ENCODE measurements at places on chromosomes 4 and X. TPM values are rescaled to one million over a fixed set of nuclear protein-coding genes. Genes with fewer than 3 reads are reported as not detected.

DNA sequence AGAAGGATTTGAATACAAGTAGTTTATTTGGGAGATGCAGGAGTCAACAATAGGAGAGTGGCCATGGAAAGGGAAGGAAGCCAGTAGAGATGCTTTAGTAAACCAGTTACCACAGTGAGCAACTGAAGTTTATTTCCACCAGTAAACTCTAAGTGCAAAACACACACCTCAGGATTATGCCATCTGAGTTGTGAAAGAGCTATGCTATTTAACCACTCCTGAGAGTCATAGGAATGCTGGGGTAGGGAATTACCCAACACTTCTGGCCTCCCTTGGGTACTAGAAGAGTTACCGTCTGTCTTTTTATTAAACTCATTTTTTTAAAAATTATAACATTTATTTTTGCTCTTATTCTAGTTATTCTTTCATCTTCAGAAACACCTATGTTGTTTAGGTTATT, 834.6 kb upstream of the AMOT start:
- H3K4me3 ChIP-seq = no peak overlapping the region
- no peaks in the 10 kb centered on the region for H3K36me3 ChIP-seq
- H3K4me1 ChIP-seq = no peaks in the 10 kb centered on the region
- DNase-seq = no peak
- H3K27me3 ChIP-seq = no peaks in the 10 kb centered on the region

GRCh38 chr4:44448521-44449461, at the start of gene KCTD8:
KCTD8 (minus strand) TSS chr4:44448809.
- DNase-seq = no peak
- H3K36me3 ChIP-seq = no peaks in the 10 kb centered on the region
- no peaks in the 10 kb centered on the region for H3K4me1 ChIP-seq
- no peak within 1 kb of the TSS for H3K27ac ChIP-seq
- peak within 1 kb of the TSS; percentile 30 for H3K4me3 ChIP-seq
- peaks cover 6% of the 10 kb centered on the region for H3K27me3 ChIP-seq

DNA sequence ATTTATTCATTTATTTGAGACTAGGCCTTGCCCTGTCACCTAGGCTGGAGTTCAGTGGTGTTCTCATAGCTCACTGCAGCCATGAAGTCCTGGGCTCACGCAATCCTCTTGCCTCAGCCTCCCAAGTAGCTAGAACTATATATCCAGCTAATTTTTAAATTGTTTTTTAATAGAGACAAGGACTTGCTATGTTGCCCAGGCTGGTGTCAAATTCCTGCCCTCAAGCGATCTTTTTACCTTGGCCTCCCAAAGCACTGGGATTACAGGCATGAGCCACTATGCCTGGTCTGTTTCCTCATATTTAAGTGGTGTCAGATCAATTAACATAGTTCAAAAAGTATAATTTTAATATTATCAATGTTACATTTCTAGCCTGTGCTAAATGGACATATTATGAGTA, 68.5 kb downstream of the AFF1 start:
- H3K27ac ChIP-seq = no peak overlapping the region
- no peak overlapping the region for H3K4me3 ChIP-seq
- H3K4me1 ChIP-seq = peaks cover 3% of the 10 kb centered on the region
- H3K27me3 ChIP-seq = no peaks in the 10 kb centered on the region
- no peak for DNase-seq

- no peak for DNase-seq
- no peaks in the 10 kb centered on the region for H3K4me1 ChIP-seq
- H3K27ac ChIP-seq = no peak overlapping the region
- no peak overlapping the region for H3K4me3 ChIP-seq
- no peaks in the 10 kb centered on the region for H3K36me3 ChIP-seq
- no peaks in the 10 kb centered on the region for H3K27me3 ChIP-seq
These were observed 154.9 kb upstream of the EPHA5 start for GRCh38 chr4:65825116-65825753.

- H3K36me3 ChIP-seq = peaks cover 15% of the 10 kb centered on the region
- H3K27ac ChIP-seq = no peak overlapping the region
- H3K4me3 ChIP-seq = no peak overlapping the region
- no peak for DNase-seq
These were observed 44.0 kb upstream of the ZCCHC12 start for GRCh38 chrX:118779581-118779980.

- H3K27me3 ChIP-seq = no peaks in the 10 kb centered on the region
- no peak overlapping the region for H3K27ac ChIP-seq
- no peaks in the 10 kb centered on the region for H3K4me1 ChIP-seq
- no peak overlapping the region for H3K4me3 ChIP-seq
- DNase-seq = no peak
- no peaks in the 10 kb centered on the region for H3K36me3 ChIP-seq
These were observed 114.2 kb downstream of the PPARGC1A start for GRCh38 chr4:23775694-23776093.

GRCh38 chr4:112515198-112516065, 548 bp downstream of the NEUROG2 start:
- H3K36me3 ChIP-seq = no peaks in the 10 kb centered on the region
- no peak overlapping the region for H3K27ac ChIP-seq
- H3K27me3 ChIP-seq = peaks cover 26% of the 10 kb centered on the region
- peak overlapping the region; percentile 67 for H3K4me3 ChIP-seq
- peaks cover 6% of the 10 kb centered on the region for H3K4me1 ChIP-seq

XPNPEP2 gene
- total RNA-seq = not detected

DNA sequence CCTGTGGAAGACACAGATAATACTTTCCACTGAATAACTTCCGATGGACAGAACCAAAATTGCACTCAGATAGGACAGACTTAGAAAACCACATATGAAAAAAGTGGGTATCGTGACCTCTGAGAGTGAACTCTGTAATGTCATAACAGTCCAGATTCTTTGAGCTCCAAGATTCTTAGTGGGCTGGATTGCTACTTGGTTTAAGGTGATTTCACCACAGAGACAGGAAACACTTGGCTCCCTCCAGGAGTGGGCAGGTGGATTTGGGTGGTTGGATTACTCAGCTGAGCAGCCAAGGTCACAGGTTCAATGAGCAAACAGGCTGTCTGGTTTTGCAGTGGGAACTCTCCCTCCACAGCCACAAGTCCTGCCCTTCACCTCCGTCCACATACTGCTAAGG, 126.0 kb downstream of the AFAP1 start:
- H3K4me1 ChIP-seq = peaks cover 6% of the 10 kb centered on the region
- no peak overlapping the region for H3K4me3 ChIP-seq
- DNase-seq = no peak
- H3K36me3 ChIP-seq = peaks cover 39% of the 10 kb centered on the region

- H3K4me3 ChIP-seq = no peak overlapping the region
- H3K27ac ChIP-seq = no peak overlapping the region
- H3K4me1 ChIP-seq = no peaks in the 10 kb centered on the region
- no peak for DNase-seq
- no peaks in the 10 kb centered on the region for H3K27me3 ChIP-seq
These were observed 25.6 kb upstream of the TCEANC start for GRCh38 chrX:13627306-13627705.

COX7B2 gene
- not detected for total RNA-seq

GRCh38 chrX:1451251-1451660, 1.5 kb downstream of the ASMTL start:
- H3K27ac ChIP-seq = no peak overlapping the region
- H3K4me3 ChIP-seq = no peak overlapping the region
- DNase-seq = no peak
